Neuronal stem cell (in vitro differentiated cells): ENCODE measurements at places on chromosomes 3 and 15.
A peak's percentile ranks its signal among the peaks of the same experiment; 100 is the strongest.

GRCh38 chr15:93048759-93049161 lies 40.3 kb downstream of the RGMA start:
- no peak for DNase-seq

- DNase-seq = no peak
Observed at GRCh38 chr3:176619833-176620232, 577.4 kb downstream of the TBL1XR1 start.

DNA sequence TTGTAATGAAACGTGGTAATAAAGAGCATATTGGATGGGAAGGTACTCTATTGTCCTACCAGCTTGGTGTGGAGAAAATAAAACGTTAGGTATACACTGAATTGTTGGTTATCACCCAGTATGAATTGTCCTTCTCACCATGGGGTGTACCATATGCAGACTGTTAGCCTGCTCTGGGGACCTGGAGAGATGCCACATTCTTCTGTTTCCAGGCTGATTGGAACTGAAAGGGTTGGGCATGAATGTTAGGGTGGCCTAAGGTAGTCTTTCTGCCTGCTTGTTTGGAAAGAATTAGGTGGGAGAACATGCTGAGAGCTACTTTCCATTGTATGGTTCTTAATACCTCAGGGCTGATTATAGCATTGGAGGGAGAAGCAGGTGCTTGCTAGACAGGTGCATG lies 340.6 kb downstream of the PTPRG start:
- no peak for DNase-seq

- DNase-seq = no peak
Observed at GRCh38 chr3:55724821-55725220, 237.7 kb upstream of the WNT5A start.

DNA sequence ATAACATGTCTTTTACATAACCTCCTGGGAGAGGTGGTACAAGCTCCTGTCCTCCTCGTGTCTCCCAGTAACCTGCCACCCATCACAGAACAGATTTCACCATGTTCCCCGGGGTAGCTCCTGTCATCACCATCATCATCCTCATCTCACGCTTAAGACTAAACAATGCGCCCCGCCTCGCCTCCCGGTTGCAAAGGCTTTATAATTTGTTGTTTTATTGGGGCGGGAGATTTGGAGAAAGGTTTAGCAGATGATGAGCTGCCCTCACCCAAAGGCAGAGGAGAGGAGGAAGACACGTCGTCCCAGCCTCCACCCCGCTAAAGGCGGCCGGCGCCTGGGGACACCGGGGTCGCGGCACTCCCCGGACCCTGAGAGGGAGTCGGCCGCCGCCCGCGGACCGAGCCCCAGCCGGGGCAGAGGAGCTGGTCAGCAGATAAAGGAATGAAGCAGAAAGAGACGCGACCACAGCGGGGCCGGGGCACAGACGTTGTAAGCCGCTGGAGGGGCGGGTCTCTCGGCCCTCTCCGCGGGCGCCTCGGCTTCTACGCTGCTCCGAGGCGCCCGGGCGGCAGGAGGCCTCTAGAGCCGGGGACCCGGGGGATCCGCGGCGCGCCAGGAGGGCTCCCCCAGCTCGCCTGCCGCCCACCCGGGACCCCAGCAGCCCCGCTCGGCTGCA lies 589 bp downstream of the HERC1 start:
- DNase-seq = peak; percentile 48

GRCh38 chr3:49901366-49902339 lies 2.0 kb downstream of the MST1R start:
- no peak for DNase-seq
